Panc1 (cell line): ENCODE measurements at places on chromosomes 6 and 20. TPM values are rescaled to one million over a fixed set of nuclear protein-coding genes. Genes with fewer than 3 reads are reported as not detected.

ZBTB12 gene
- 9.4 TPM for total RNA-seq

EDN3 gene
- not detected for total RNA-seq

ABHD16B gene
- total RNA-seq: not detected

PAX1 gene
- not detected for total RNA-seq

UBE3D gene
- total RNA-seq: 11.0 TPM

DDX43 gene
- 24.9 TPM for total RNA-seq

ENPP3 gene
- not detected for total RNA-seq
